ENCODE measurements at places on chromosomes 1 and 21.

DNA sequence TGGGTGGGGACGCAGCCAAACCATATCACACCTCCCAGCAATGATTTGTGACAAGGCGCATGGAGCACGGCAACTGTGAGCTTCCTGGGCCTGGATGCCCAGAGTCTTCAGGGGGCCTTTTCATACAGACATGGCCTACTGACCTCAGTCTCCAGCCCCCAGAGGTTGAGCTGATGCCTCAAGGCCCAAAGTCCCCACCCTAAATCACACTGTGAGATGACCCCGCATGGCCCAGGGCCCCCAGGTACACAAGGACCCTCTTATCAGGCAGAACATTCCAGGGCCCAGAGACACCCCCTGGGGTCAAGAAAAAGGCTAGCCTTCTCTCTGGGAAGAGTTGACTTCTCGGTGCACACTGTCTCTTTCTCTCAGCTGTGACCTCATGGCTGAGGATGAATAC is 179.7 kb upstream of the C1orf174 start:
- DNase-seq, result no peak

GRCh38 chr21:46606427-46606813 is 1.5 kb upstream of the S100B start:
- DNase-seq, result no peak

- no peak for DNase-seq
These were observed 396.6 kb downstream of the NPHP4 start for GRCh38 chr1:5595531-5596170.

- DNase-seq, result peak; percentile 24
These were observed 1.2 kb downstream of the CAMSAP2 start for GRCh38 chr1:200739702-200740570.

- no peak for DNase-seq
These were observed 878 bp downstream of the SMG7 start for GRCh38 chr1:183473217-183473536.

DNA sequence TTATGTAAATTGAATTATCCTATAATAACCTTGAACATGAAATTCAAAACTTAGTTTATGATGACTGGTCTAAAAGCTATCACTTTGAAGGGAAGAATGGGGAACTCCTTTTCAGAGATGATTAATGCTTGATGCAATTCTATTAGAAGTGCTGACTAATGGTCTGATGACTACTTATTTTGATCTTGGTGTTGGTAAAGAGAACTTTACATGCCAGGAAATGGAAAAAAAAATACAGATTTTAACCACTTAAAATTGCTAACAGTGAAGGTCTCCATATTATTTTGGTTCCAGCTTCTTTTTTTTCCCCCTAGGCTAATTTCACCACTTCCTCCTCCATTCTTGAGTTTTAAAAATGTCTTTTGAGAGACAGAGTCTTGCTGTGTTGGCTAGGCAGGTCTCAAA is 22.9 kb downstream of the S1PR1 start:
- peak; percentile 79 for DNase-seq

DNA sequence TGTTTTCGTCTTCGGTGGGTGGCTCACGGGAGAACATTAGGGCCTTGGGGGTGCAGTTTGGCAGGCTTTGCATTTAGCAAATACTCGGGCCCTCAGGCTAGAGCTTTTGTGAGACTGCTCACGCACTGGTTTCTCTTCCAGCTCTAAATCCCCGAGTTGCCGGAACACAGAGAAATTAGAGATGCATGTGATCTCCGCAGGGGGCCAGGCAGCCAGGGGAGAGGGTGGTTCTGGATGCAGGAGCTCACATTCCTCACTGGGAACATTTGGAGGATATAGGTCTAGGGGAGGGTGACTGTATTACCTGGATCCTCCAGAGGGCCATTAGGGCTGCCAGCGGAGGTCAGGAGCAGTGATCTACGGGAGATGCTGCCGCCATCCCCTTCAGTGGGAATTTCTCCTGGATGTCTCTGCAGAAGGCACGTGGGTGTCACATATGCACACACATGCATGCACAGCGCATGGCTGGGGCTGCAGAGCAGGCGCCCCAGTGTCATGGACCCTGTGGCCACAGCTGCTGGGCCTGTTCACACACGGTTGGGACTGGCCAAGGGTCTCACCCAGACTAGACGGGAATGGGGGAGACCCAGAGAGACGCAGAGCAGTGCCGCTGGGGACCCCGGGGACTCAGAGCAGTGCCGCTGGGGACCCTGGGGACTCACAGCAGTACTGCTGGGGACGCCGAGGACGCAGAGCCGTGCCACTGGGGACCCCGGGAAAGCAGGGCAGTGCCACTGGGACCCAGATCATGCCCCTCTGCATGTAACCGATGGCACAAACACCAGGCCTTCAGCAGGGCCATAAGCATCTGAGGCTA is 258.7 kb downstream of the CAMTA1 start:
- DNase-seq, result no peak

GRCh38 chr1:227215863-227216510 is 102.3 kb downstream of the CDC42BPA start:
- no peak for DNase-seq

DNA sequence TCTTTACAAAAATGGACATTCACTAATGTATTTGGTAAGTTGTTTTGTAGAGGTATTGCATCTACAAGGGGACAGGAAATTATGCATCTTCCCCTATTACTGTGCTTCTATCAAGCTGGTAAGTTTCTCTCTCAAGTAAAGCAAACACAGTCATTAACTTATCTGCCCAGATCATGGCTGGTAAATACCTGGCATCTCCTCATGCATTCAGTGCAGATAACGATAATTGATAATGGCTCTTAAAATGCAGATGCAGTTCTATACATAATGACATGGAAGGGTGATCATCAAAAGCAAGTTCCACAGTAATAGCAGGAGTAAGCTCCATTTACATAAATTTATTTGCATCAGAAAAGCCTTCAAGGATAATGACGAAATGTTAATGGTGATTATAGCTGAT is 122.4 kb downstream of the SIPA1L2 start:
- DNase-seq, result no peak

DNA sequence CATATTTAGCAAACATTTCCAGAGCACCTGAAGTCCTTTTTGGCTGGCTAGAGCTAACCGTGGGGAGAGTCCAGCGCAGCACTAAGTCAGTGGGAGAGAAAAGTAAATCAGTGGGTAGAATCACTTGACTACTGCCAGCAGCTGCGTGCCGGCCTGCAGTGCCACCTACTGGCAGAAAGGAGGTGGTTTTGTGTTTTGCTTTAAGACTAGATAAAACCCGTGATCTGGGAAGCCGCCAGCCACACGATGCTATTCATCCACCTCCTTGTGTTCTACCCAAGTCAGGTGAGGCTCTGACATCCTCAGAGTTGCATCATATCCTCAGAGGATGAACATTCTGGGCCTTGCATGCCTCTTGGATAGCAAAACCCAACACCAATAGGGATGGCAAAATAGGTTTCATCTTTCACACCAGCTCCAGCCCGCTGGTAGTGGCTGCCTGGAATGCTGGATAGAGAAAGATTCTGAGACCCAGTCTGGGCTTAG is 14.1 kb upstream of the HEYL start:
- DNase-seq, result peak; percentile 78

DNA sequence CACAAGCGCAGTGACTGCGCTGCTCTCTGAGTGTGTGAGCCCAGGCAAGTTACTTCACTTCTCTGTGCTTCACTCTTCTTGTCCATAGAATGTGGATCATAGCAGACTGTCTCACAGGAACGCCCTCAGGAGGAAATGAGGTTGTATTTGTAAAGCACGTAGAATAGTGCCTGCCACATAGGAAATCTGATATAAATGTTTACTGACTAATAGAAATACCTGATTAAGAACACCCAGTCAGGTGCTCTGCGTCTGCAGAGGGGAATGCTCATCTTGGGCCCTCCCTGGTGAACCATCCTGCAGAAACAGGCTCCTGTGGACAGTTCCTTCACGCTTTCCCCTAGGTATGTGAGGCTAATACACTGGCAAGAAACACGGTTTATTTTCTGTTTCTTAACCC is 100.3 kb downstream of the BEND5 start:
- DNase-seq, result no peak

GRCh38 chr1:244137725-244138124 is 86.6 kb downstream of the ZBTB18 start:
- DNase-seq, result no peak

GRCh38 chr1:35122311-35122710 is 43.1 kb downstream of the ZMYM1 start:
- no peak for DNase-seq

DNA sequence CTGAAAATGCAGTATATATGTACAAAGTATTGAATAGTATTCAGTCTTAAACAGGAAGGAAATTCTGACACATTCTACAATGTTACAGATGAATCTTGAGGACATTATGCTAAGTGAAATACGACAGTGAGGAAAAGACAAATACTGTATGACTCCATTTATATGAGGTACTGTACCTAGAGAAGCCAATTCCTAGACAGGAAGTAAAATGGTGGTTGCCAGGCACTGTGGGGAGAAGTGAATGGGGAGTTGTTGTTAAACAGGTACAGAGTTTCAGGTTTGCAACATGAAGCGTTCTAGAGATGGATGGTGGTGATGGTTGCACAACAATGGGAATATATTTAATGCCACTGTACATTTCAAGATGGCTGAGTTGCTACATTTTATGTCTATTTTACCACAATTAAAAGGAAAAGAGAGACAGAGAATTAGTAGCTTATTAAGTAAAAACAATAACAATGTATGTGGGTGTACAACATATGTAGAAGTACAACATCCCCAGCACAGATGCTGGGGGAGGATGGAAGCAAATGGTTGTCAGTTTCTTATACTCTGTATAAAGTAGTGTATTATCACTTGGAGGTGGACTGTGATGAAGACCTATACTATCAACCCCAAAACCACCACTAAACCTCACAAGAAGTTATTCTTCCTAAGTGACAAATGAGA is 3.9 kb upstream of the RAB4A start:
- DNase-seq, result no peak

DNA sequence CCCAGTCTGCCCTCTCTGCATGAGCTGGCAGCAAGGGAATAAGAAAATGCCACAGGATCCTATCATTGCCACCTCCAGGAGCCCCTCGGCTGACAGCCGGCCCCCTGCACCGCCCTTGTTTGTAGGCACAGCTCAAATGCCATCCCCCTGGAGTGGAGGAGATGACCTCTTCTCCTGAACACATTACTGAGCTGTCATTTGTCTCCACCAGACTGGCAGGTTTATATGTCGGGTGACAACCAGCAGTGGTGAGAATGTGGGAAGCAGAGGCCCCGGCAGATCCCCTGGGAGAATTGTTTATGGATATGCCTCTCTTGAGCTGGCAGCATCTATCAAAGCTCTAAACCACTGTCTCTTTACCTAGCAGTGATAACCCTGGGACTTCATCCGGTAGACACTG is 135.4 kb upstream of the FMN2 start:
- no peak for DNase-seq

DNA sequence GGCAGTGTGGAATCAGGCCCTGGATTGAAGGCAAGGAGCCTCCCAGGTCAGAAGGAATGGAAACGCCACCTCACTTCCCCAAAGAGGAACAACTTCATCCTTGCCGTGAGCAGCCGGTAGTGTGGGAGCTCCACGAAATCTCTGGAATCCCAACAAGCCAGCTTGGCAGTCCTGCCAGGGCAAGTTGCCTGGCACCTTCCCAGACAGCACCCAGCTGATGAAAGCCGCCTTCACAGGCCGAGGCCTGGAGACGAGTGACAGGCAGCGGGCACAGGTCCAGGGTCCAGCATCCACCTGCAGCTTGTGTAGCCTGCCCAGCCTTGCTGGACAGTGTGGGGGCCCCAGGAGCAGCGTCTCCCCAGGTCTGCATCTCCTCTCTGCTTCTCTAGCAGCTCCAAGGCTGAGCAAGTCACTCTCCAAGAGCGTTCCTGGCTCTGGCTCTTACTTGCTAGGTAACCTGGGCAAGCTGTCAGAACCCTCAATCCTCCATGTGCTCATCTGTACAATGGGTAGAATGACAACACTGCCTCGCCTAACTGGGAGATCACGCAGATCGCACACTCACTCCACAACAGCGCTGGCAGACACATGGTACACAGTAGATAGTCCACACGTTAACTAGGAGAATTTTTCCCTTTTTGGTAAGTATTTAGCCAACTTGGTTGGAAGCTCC is 43.0 kb downstream of the ACOT7 start:
- no peak for DNase-seq

DNA sequence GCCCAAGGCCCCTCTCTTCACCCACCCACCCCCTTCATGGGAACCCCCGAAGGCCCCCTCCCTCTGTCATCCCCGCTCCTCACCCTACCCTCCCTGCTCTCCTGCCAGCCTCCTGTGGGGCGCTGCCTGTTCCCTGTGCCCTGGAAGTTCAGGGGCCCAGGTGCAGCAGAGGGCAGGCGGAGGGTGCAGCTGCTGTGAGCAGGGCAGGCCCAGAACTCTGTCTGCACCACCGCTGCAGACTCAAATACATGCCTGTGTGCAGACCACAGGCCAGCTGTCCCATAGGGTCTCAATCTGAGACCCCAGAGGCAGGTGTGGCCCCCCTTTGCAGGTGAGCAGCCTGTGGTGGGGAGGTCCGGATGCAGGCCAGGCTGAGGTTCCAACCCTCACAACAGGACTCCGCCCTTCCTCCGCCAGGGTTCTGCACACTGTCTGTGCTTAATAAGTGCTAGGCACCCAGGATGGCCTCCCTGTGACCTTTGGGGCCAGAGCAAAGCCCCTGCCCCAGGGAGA is 62.5 kb downstream of the WNT9A start:
- DNase-seq, result no peak

DNA sequence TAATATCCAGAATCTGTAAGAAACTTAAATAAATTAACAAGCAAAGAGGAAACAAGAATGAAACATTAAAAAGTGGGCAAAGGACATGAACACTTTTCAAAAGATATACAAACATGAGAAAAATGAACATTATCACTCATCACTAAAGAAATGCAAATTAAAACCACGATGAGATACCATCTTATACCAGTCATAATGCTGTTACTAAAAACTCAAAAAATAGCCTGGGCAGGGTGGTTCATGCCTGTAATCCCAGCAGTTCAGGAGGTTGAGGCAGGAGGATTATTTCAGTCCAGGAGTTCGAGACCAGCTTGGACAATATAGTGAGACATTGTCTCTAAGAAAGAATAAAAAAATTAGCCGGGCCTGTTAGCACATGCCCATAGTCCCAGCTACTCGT is 6.1 kb downstream of the ZNF124 start:
- no peak for DNase-seq

DNA sequence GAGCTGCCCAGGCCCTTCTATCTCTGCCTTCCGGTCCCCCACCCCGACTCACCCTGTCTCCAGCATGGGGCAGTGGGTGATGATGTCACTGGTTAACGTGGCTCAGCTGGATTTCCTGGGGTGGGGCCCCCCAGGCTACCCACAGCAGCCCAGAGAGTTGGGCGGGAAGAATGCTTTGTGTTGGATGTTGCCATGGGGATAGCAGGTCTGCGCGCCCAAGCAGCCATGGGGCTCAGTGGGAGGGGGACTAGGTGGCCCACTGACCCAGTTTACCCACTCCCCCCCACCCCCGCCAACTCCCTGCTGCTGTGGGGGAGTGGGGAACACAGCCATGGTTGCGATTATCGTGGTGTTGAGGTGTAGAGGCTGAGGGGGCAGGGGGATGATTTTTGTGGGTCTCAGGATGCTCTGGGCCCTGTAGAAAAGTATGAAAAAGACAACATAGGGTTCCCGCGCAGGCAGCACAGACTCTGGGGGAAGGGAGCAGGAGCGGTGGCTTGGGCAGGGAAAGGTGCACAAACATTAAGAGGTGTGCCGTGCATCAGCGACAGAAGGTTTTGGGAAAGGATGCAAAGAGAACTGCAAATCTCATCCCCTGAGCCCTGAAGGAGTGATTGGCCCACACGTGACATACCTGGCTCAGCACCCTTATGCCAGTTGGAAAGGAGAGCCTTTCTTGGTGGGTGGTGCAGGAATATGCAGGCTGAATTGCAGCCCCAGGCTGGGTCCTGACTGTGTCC is 8.5 kb downstream of the CELSR2 start:
- no peak for DNase-seq
